ENCODE measurements at places on chromosomes 4 and X.

- no peaks in the 10 kb centered on the region for H3K4me1 ChIP-seq
- H3K27me3 ChIP-seq = no peaks in the 10 kb centered on the region
- no peak for DNase-seq
These were observed 449.5 kb upstream of the HS3ST1 start for GRCh38 chr4:11878241-11878640.

DNA sequence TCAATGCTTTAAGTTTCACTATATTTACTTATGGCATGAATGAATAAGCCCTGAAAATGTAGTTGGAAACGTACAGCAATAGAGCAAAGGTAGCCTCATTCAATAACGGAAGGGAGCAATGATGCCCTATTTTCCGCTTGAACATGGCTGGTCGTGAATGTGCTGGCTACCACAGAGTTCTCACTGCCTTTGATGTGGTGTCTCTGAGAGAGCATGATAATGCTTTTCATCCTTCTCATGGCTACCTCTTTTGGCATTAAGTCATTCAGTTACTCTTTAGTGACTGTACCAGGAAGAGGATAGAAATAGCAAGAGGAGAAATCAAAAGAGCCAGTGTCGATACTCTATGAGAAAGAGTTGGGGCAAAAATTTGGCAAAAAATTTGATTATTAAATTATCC is 308.0 kb downstream of the PPP3CA start:
- peaks cover 9% of the 10 kb centered on the region for H3K36me3 ChIP-seq
- DNase-seq = no peak
- peak overlapping the region; percentile 80 for H3K27ac ChIP-seq

GRCh38 chr4:170014359-170015011 is 11.7 kb downstream of the MFAP3L start:
- no peak overlapping the region for H3K4me3 ChIP-seq
- DNase-seq = no peak
- H3K4me1 ChIP-seq = no peaks in the 10 kb centered on the region
- no peak overlapping the region for H3K27ac ChIP-seq
- H3K36me3 ChIP-seq = no peaks in the 10 kb centered on the region

GRCh38 chr4:175070444-175070843 is 152.3 kb downstream of the ADAM29 start:
- H3K4me1 ChIP-seq = no peaks in the 10 kb centered on the region
- no peak overlapping the region for H3K27ac ChIP-seq
- no peak overlapping the region for H3K4me3 ChIP-seq
- no peaks in the 10 kb centered on the region for H3K36me3 ChIP-seq

GRCh38 chr4:30056016-30056766 is 664.0 kb upstream of the PCDH7 start:
- H3K4me3 ChIP-seq = no peak overlapping the region
- H3K4me1 ChIP-seq = no peaks in the 10 kb centered on the region
- no peak for DNase-seq
- no peaks in the 10 kb centered on the region for H3K27me3 ChIP-seq
- H3K27ac ChIP-seq = no peak overlapping the region
- H3K36me3 ChIP-seq = peaks cover 15% of the 10 kb centered on the region

GRCh38 chrX:38041237-38041636 is 34.9 kb downstream of the SYTL5 start:
- H3K27ac ChIP-seq = no peak overlapping the region
- H3K4me1 ChIP-seq = no peaks in the 10 kb centered on the region
- DNase-seq = no peak
- peaks cover 9% of the 10 kb centered on the region for H3K27me3 ChIP-seq

GRCh38 chrX:12360383-12360782 is 222.1 kb downstream of the FRMPD4 start:
- no peaks in the 10 kb centered on the region for H3K36me3 ChIP-seq
- H3K27ac ChIP-seq = no peak overlapping the region
- H3K4me1 ChIP-seq = no peaks in the 10 kb centered on the region
- no peak for DNase-seq

DNA sequence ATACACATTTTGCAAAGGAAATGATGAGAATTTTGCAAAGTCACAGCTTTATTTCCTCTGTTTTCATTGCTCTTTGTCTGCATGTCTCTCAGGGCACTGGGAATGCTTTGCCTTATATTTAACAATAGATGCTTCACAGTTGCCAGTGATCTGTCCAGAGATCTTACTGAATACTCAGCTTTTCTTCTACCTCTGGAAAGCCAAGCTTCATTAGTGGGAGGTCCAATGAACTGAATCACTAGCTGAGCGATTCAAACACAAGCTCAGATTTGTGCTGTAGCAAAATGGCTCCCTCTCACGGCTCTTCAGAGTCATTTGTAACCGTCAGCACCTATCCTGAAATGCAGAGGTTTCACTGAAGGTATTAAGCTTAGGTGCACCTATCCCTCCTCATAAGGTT is 138.9 kb downstream of the DCLK2 start:
- no peak for DNase-seq
- no peak overlapping the region for H3K4me3 ChIP-seq
- no peak overlapping the region for H3K27ac ChIP-seq
- no peaks in the 10 kb centered on the region for H3K4me1 ChIP-seq
- H3K27me3 ChIP-seq = no peaks in the 10 kb centered on the region

- no peaks in the 10 kb centered on the region for H3K36me3 ChIP-seq
- H3K4me3 ChIP-seq = no peak overlapping the region
- no peaks in the 10 kb centered on the region for H3K27me3 ChIP-seq
- no peak overlapping the region for H3K27ac ChIP-seq
These were observed 12.7 kb downstream of the ADGRL3 start for GRCh38 chr4:61212788-61213187.

DNA sequence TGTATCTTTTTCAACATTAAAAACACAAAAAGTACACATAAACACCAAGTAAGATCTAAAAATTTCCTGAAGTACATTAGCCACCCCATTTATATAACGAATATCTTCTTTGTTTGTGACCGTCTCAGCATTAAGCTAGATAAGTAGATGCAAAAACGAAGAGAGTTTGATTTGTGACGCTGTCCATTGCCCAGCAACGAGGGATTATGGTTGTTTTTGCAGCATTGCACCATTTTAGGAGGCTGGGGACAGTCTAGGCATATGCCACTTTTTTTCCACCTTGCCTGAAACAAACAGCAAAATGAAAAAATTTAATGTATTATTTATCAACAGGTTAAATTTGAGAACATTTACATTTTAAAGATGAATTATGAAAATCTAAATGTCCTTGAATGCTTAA is 12.0 kb upstream of the IGSF1 start:
- H3K27ac ChIP-seq = no peak overlapping the region
- no peak for DNase-seq
- no peaks in the 10 kb centered on the region for H3K27me3 ChIP-seq

DNA sequence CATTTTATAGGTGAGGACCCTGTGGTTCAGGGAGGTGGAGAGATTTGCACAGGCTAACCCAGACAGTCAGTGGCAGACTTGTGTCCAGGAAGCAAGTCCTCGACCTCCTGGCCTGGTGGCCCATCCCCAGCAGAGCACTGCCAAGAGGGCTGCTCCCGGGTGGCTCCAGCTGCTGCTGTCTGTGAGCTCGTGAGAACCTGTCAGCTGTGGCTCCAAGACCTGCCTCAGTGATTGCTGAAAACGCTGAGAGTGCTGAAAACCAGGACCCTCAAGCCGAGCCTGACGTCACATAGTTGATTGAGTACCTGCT is 74.2 kb downstream of the RTL9 start:
- DNase-seq = no peak
- H3K36me3 ChIP-seq = no peaks in the 10 kb centered on the region
- H3K27me3 ChIP-seq = peaks cover 14% of the 10 kb centered on the region
- no peaks in the 10 kb centered on the region for H3K4me1 ChIP-seq
- H3K27ac ChIP-seq = no peak overlapping the region

DNA sequence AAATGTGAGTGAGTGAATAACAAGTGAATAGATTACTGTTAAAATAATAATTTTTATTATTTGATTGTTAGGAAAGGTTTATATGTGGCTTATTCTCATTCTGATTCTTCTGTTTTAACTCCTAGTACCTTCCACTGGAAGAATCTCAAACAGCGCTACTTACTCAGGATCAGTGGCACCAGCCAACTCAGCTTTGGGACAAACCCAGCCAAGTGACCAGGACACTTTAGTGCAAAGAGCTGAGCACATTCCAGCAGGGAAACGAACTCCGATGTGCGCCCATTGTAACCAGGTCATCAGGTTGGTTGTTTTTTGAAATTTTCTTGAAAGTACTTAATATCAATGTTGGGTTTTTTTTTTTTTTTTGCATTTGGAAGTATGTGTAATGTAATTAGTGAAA is 117.6 kb upstream of the BMPR1B start:
- no peaks in the 10 kb centered on the region for H3K36me3 ChIP-seq
- no peak for DNase-seq
- H3K27me3 ChIP-seq = no peaks in the 10 kb centered on the region
- H3K4me3 ChIP-seq = no peak overlapping the region

DNA sequence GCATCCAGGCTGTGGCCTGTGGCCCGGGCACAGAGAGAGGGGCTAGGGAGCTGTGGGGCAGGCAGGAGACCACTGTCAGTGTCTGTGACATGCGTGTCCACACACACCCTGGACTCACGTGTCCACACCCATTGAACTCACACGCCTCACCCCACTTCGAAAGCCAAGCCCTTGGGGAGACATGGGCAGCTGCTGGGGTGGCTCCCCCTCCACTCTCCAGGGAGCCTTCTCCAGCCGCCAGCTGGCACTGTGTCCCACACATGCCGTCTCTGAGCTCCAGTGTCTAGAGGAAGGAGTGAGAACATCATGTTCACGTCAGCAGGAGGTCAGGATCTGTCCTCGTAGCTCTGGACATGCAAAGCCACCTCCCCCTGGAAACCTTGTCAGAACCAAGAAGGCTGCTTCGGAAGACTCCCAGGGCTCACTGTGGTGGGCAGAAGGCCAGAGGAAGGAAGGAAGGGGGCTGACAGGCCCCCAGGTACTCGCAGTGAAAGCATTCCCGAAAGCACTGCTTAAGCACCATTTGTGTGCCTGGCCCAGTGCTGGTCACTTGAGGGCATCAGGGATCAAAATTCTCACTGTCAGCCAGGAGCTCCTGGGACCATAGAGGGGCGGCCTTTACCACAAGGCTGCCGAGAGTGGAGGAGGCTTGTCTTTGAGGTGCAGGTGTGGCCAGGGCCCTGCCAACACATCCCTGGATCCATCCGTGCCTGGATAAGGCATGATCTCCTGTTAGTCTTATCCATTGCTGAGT is 61.4 kb downstream of the HTRA3 start:
- H3K36me3 ChIP-seq = peaks cover 4% of the 10 kb centered on the region
- no peak overlapping the region for H3K27ac ChIP-seq
- no peaks in the 10 kb centered on the region for H3K27me3 ChIP-seq
- H3K4me1 ChIP-seq = no peaks in the 10 kb centered on the region

- no peak overlapping the region for H3K27ac ChIP-seq
- H3K4me3 ChIP-seq = no peak overlapping the region
- H3K4me1 ChIP-seq = no peaks in the 10 kb centered on the region
- DNase-seq = no peak
- no peaks in the 10 kb centered on the region for H3K36me3 ChIP-seq
- no peaks in the 10 kb centered on the region for H3K27me3 ChIP-seq
These were observed 213.0 kb upstream of the FAT4 start for GRCh38 chr4:125101719-125102118.

DNA sequence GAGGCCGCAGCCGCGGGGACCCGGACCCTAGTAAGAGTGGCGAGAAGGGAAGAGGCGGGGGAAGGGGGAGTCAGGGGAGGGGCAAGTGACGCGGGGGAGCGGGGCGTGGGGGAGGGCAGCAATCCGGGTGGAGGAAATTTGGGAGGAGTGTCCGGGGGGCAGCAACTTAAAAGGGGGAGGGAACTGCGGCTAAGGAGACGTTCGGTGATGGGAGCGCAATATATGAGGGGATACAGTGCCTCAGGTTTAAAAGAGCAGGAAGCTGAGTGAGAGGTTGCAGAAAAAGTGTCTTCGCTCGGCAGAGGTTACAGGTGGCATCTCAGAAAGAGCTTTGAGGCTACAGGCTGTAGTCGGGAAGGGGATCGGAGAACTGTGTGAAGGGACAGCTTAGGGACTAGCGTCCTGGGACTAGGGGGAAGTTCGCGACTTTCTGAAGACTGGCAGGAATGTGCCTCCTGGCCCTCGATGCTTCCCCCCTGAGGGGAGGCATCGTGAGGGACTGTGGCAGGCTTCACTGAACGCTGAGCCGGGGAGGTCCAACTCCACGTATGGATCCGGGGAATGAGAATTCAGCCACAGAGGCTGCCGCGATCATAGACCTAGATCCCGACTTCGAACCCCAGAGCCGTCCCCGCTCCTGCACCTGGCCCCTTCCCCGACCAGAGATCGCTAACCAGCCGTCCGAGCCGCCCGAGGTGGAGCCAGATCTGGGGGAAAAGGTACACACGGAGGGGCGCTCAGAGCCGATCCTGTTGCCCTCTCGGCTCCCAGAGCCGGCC is 519 bp downstream of the FOXO4 start:
- no peaks in the 10 kb centered on the region for H3K36me3 ChIP-seq
- H3K27ac ChIP-seq = peak overlapping the region; percentile 77
- H3K4me1 ChIP-seq = peaks cover 27% of the 10 kb centered on the region

DNA sequence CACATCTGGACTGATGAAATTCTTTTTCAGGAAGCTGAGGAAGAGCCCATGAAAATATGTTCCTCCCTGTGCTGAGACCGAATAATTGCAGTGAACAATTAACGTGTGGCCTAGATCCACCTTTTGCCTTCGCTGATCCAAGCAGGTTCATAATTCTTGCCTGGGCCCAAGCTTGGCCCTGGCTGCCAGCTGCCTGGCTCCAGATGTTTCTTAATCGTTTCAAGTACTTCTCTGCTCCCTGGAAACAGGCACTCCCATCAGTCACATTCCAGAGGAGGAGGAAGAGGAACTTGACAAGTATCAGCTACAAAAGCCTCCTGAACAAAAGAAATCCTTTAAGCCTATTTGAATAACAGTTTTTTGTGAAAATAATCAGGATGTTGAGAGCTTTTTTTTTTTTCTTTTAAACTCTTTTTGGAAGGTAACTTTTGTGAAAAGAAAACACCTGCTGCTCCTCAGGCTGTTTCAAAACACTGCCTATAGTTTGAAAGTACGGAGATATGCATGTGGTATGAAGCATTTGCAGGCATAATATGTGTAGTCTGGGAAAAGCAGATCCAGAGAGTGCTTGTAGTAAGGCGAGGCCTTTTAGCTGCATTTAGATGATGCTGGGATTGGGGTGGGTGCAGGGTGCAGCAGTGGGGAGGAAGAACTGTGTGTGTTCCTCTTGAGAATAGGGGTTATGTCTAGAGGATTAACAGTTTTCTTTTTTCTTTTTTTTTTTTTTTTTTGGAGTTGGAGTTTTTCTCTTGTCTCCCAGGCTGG is 154.4 kb downstream of the PTTG2 start:
- no peak overlapping the region for H3K27ac ChIP-seq
- H3K36me3 ChIP-seq = peaks cover 12% of the 10 kb centered on the region
- no peak overlapping the region for H3K4me3 ChIP-seq
- DNase-seq = no peak

GRCh38 chr4:24646798-24647460 is 62.6 kb upstream of the DHX15 start:
- no peak overlapping the region for H3K4me3 ChIP-seq
- peaks cover 6% of the 10 kb centered on the region for H3K27me3 ChIP-seq
- peaks cover 6% of the 10 kb centered on the region for H3K4me1 ChIP-seq
- no peak for DNase-seq
- H3K36me3 ChIP-seq = no peaks in the 10 kb centered on the region

Measured in natural killer cell treated with Interleukin-12 subunit alpha and Interleukin-12 subunit beta and Interleukin-15 and Interleukin-18, amount 100 ng/mL, for 72 hours (primary cell).